ENCODE measurements at places on chromosomes 1 and 21. TPM values are rescaled to one million over a fixed set of nuclear protein-coding genes. Genes with fewer than 3 reads are reported as not detected.

- H3K4me1 ChIP-seq, result peaks cover 57% of the 10 kb centered on the region
- peak overlapping the region; percentile 39 for H3K4me3 ChIP-seq
- H3K27ac ChIP-seq, result peak overlapping the region; percentile 83
Observed at GRCh38 chr1:214506972-214507431, 44.4 kb downstream of the PTPN14 start.

- peaks cover 17% of the 10 kb centered on the region for H3K27me3 ChIP-seq
- H3K27ac ChIP-seq, result no peak overlapping the region
- no peak overlapping the region for H3K4me3 ChIP-seq
- no peak for DNase-seq
- peaks cover 24% of the 10 kb centered on the region for H3K4me1 ChIP-seq
- H3K36me3 ChIP-seq, result peaks cover 6% of the 10 kb centered on the region
Observed at GRCh38 chr1:32411261-32411660, 17.0 kb upstream of the BSDC1 start.

DNA sequence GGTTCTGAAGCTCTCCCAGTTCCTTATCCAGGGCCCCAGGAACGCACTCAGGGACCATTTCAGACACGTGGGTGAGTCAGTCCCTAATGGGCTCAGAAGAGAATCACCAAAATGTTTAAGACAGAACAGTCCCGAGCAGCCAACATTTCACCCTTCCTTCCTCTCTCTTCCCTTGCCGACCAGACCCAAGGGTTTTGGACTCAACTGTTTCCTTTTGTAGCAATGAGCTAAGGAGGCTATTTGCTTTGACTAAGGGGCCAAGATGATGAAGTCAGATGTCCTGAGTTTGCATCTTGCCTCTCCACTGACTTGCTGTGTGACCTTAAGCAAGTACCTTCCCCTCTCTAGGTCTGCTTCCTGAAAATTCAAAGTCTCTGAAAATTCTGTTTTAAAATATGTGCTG lies 472.3 kb upstream of the VAMP3 start:
- no peaks in the 10 kb centered on the region for H3K36me3 ChIP-seq
- peaks cover 39% of the 10 kb centered on the region for H3K4me1 ChIP-seq
- no peaks in the 10 kb centered on the region for H3K27me3 ChIP-seq
- no peak for DNase-seq
- no peak overlapping the region for H3K4me3 ChIP-seq
- H3K27ac ChIP-seq, result no peak overlapping the region

DNA sequence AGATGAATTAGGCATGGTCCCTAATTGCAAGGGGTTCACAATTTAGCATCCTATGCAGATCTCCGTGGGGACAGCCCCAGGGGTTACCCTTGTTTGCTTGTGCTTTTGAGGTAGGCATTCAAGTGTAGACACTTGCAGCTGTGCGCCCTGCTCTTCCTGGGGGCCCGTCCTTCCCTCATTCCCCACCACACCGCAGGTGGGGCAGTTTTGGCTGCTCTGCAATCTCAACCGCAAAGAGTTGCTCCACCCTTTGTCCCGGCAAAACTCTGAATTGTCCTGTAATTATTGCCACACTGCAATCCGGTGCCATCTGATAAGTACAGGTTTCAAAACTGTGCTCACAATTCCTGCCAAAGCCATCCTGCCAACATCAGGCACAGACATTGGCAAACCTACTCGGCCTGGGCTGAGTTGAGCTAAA lies 65.4 kb upstream of the LYST start:
- no peaks in the 10 kb centered on the region for H3K36me3 ChIP-seq
- peaks cover 25% of the 10 kb centered on the region for H3K4me1 ChIP-seq
- peak; percentile 11 for DNase-seq
- no peaks in the 10 kb centered on the region for H3K27me3 ChIP-seq

GRCh38 chr1:14603645-14604044 lies 5.2 kb downstream of the KAZN start:
- no peak overlapping the region for H3K4me3 ChIP-seq
- no peaks in the 10 kb centered on the region for H3K4me1 ChIP-seq
- DNase-seq, result no peak
- H3K36me3 ChIP-seq, result no peaks in the 10 kb centered on the region
- H3K27me3 ChIP-seq, result peaks cover 22% of the 10 kb centered on the region
- no peak overlapping the region for H3K27ac ChIP-seq

The MFAP2 gene
- total RNA-seq, result 0.50 TPM

DNA sequence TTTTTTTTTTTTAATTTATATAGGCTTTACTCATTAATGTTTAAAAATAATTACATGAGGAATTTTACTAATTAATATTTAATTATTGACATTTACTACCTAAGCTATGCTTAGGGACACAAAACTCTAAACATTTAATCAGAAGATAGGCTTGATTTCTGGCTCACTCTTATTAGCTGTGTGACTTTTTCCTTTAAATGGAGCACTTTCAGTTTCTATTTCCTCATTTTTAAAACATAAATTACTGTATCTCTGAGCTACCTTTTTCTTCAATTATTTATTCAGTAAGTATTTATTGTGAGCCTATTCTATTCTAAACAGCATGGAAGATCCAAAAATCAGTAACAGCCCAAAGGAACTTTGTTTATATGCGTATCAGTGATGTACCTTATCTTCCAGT lies 40.5 kb downstream of the MAP3K7CL start:
- H3K27me3 ChIP-seq, result no peaks in the 10 kb centered on the region
- no peak overlapping the region for H3K4me3 ChIP-seq
- H3K36me3 ChIP-seq, result no peaks in the 10 kb centered on the region

The PADI2 gene
- total RNA-seq, result 2.7 TPM

The AGBL4 gene
- total RNA-seq, result not detected

GRCh38 chr1:178706432-178706831 lies 18.6 kb upstream of the RALGPS2 start:
- no peak overlapping the region for H3K4me3 ChIP-seq
- no peaks in the 10 kb centered on the region for H3K4me1 ChIP-seq
- H3K36me3 ChIP-seq, result no peaks in the 10 kb centered on the region
- DNase-seq, result no peak
- H3K27me3 ChIP-seq, result no peaks in the 10 kb centered on the region

GRCh38 chr1:17539118-17539476 lies 401 bp upstream of the ARHGEF10L start:
- peak overlapping the region; percentile 82 for H3K4me3 ChIP-seq
- peak overlapping the region; percentile 69 for H3K27ac ChIP-seq
- H3K36me3 ChIP-seq, result peaks cover 28% of the 10 kb centered on the region
- H3K27me3 ChIP-seq, result no peaks in the 10 kb centered on the region
- DNase-seq, result no peak

- no peaks in the 10 kb centered on the region for H3K36me3 ChIP-seq
- H3K4me3 ChIP-seq, result no peak overlapping the region
- peaks cover 8% of the 10 kb centered on the region for H3K4me1 ChIP-seq
- H3K27me3 ChIP-seq, result peaks cover 13% of the 10 kb centered on the region
- DNase-seq, result no peak
- H3K27ac ChIP-seq, result no peak overlapping the region
Observed at GRCh38 chr1:30036666-30037065, 686.7 kb downstream of the MATN1 start.

- DNase-seq, result no peak
- no peaks in the 10 kb centered on the region for H3K27me3 ChIP-seq
- peaks cover 12% of the 10 kb centered on the region for H3K36me3 ChIP-seq
- H3K27ac ChIP-seq, result no peak overlapping the region
- no peaks in the 10 kb centered on the region for H3K4me1 ChIP-seq
Observed at GRCh38 chr21:44952116-44952928, 12.5 kb downstream of the SLX9 start.

DNA sequence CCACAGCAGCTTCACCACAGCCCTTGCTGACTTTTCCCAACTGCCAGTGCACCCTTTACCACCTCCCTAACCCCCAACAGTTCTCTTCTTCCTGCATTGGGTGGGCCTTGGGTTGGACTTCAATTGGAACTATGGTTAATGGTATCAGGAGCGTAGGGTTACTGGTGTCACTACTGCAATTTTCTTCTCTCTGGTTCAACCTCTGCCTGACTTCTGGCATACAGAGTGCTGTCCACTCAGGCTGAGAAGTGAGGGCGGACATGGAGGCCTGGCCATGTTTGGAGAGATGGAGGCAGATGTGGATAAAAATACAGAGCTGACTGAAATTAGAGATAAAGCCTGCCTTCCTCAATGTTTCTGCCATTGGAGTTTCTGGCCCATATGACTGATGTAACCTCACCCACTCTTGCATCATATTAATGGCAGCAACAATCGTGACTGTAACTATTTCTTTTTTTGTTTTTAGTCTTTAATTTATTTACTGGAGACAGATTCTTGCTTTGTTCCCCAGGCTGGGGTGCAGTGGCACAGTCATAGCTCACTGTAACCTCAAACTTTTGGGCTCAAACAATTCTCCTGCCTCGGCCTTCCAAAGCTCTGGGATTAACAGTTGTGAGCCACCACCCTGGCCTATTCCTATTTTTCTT lies 87.8 kb downstream of the NAV1 start:
- no peak overlapping the region for H3K4me3 ChIP-seq
- H3K27me3 ChIP-seq, result no peaks in the 10 kb centered on the region

DNA sequence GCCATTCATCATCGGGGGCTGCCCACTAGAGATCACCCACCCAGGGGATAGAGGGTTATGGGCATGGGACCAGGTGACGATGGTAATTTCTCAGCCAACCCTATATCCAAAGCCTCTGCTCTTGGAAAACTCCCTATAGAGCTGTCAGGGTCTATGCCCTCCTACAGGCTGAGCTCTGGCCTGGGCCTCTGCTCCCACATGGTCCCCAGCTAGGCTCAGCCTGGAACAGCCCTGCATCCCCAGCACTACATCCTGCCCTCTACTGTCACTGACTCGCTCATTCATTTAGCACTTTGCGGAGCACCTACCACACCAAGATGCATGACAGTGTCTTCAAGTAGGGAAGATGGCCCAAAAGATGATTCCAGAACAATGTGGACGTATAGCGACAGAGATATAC lies 45.0 kb upstream of the EPS8L3 start:
- peaks cover 8% of the 10 kb centered on the region for H3K4me1 ChIP-seq
- H3K27ac ChIP-seq, result no peak overlapping the region
- H3K4me3 ChIP-seq, result no peak overlapping the region
- no peak for DNase-seq
- H3K36me3 ChIP-seq, result no peaks in the 10 kb centered on the region
- H3K27me3 ChIP-seq, result no peaks in the 10 kb centered on the region
